ENCODE measurements at places on chromosomes 13 and 19. TPM values are rescaled to one million over a fixed set of nuclear protein-coding genes. Genes with fewer than 3 reads are reported as not detected.
A peak's percentile ranks its signal among the peaks of the same experiment; 100 is the strongest.

GRCh38 chr19:9986787-9987281 is 23.5 kb downstream of the COL5A3 start:
- DNase-seq = no peak

- no peak for DNase-seq
Measured at GRCh38 chr13:30750036-30750435, 14.7 kb downstream of the ALOX5AP start.

DNA sequence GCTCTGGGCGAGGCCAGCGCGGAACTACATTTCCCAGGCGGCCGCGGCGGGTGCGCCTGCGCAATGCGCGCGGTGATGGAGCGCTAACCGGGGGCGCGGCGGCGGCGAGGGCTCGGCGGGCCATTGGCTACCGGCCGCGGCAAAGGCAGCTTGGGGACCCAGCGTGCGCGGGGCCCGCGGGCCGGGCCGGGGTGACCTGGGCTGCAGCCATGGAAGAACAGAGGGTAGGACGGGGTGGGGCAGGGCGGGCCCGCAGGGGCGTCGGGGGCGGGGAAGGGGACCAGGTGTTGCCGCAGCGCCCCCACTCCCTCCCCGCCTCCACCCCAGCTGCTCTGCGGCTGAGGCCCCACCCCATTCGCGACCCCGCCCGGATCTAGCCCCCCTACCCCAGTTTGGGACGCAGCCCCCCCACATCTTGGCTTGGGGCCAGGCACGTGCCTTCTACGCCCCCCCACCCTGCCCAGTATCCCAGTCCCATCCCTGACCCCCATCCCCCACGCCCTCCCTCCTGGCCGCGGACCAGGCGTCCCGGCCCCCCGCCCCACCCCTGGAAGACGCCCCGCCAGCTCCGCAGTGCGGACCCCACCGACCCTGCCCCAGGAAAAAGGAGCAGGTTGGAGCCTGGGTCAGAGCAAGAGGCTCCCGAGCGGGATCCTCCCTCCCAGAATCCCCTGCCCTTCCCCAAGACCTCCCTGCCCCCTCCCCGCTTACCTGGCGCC is at the start of gene FSD1:
FSD1 (plus strand) TSS at position 61 of the 719 bp plus-strand sequence; CDS start at position 210, 149 bp downstream.
- DNase-seq = peak; percentile 61

GRCh38 chr19:28948566-28948965 is 264.4 kb downstream of the UQCRFS1 start:
- no peak for DNase-seq

GRCh38 chr13:33340631-33341030 is 55.1 kb upstream of the STARD13 start:
- no peak for DNase-seq

- no peak for DNase-seq
Measured at GRCh38 chr13:40476175-40476958, 190.1 kb downstream of the FOXO1 start.

GRCh38 chr13:45851171-45851921 is at the start of gene SIAH3:
SIAH3 (minus strand) TSS chr13:45851753; CDS start chr13:45851629, 124 bp downstream.
- DNase-seq = no peak

- DNase-seq = no peak
Measured at GRCh38 chr13:32660227-32660626, 74.0 kb downstream of the PDS5B start.

DNA sequence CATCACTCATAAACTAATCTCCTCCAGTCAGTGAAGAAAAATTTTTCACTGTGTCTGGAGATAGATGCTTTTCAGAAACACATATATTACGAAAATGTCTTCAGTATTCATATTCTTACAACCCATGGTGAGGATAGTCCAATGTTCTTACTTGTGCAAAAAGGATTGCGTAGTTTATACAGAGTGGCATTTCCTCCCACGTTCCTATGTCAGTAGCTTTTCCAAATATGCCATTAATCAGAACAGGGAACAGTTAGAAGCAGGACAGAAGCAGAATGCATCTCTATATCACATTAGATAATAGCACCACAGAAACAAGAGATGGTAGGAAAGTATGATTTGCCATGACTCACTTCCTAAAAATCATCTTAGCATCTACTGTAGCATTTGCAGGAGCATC is 282.9 kb downstream of the SLITRK5 start:
- no peak for DNase-seq

Gene GNG7
- total RNA-seq = 35.4 TPM

Gene CEACAM19
- total RNA-seq = not detected

Gene ERICH6B
- total RNA-seq = not detected

Gene LGALS14
- not detected for total RNA-seq

All from activated B cell treated with CpG ODN at 0.5 μM for 24 hours (primary cell).